Activated CD4-positive, alpha-beta memory T cell treated with anti-CD3 and anti-CD28 coated beads for 36 hours (primary cell): ENCODE measurements at places on chromosomes 5 and 9. TPM values are rescaled to one million over a fixed set of nuclear protein-coding genes. Genes with fewer than 3 reads are reported as not detected.
A peak's percentile ranks its signal among the peaks of the same experiment; 100 is the strongest.

GRCh38 chr9:74556685-74557084, 59.5 kb downstream of the RORB start:
- no peak overlapping the region for H3K4me3 ChIP-seq
- no peaks in the 10 kb centered on the region for H3K36me3 ChIP-seq
- DNase-seq, result peak; percentile 18
- H3K27me3 ChIP-seq, result peaks cover 2% of the 10 kb centered on the region
- H3K4me1 ChIP-seq, result peaks cover 4% of the 10 kb centered on the region

CAMLG gene
- total RNA-seq, result 40.3 TPM

- no peaks in the 10 kb centered on the region for H3K36me3 ChIP-seq
- H3K4me1 ChIP-seq, result peaks cover 11% of the 10 kb centered on the region
- DNase-seq, result no peak
- H3K27me3 ChIP-seq, result peaks cover 3% of the 10 kb centered on the region
- no peak overlapping the region for H3K4me3 ChIP-seq
Observed at GRCh38 chr9:4760122-4760521, 19.1 kb upstream of the AK3 start.

GRCh38 chr5:127685662-127686061, 17.5 kb upstream of the CCDC192 start:
- no peak overlapping the region for H3K4me3 ChIP-seq
- no peaks in the 10 kb centered on the region for H3K36me3 ChIP-seq
- H3K27me3 ChIP-seq, result peaks cover 3% of the 10 kb centered on the region
- H3K4me1 ChIP-seq, result no peaks in the 10 kb centered on the region

ST8SIA4 gene
- total RNA-seq, result 35.1 TPM

DRD1 gene
- not detected for total RNA-seq

SAXO1 gene
- 0.31 TPM for total RNA-seq

PALM2AKAP2 gene
- total RNA-seq, result 0.36 TPM

DNA sequence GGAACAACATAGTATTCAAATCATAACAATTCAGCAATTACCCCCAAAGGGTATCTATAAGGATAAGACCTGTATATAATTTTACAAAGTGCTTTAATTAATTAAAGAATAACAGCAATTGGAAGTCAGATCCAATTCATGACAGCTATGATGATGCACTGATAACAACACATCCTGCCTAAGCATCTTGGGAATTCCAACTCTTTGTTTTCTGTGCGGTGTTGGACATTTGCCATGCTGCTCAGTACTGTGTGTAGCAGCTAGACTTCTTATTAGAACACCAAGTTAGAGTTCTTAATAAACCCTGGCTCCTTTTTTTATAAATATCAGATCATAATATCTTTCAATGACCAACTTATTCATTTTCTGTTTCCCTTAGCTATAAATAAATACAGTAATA, 209.0 kb downstream of the SEC61B start:
- H3K4me1 ChIP-seq, result peaks cover 9% of the 10 kb centered on the region
- H3K27ac ChIP-seq, result no peak overlapping the region
- H3K36me3 ChIP-seq, result no peaks in the 10 kb centered on the region
- H3K27me3 ChIP-seq, result no peaks in the 10 kb centered on the region
- DNase-seq, result no peak
- H3K4me3 ChIP-seq, result no peak overlapping the region

IRX4 gene
- total RNA-seq, result not detected

- no peaks in the 10 kb centered on the region for H3K27me3 ChIP-seq
- H3K27ac ChIP-seq, result no peak overlapping the region
- H3K4me1 ChIP-seq, result no peaks in the 10 kb centered on the region
Observed at GRCh38 chr5:60177596-60177995, 284.1 kb upstream of the PDE4D start.

RASGRF2 gene
- total RNA-seq, result 7.6 TPM

DNA sequence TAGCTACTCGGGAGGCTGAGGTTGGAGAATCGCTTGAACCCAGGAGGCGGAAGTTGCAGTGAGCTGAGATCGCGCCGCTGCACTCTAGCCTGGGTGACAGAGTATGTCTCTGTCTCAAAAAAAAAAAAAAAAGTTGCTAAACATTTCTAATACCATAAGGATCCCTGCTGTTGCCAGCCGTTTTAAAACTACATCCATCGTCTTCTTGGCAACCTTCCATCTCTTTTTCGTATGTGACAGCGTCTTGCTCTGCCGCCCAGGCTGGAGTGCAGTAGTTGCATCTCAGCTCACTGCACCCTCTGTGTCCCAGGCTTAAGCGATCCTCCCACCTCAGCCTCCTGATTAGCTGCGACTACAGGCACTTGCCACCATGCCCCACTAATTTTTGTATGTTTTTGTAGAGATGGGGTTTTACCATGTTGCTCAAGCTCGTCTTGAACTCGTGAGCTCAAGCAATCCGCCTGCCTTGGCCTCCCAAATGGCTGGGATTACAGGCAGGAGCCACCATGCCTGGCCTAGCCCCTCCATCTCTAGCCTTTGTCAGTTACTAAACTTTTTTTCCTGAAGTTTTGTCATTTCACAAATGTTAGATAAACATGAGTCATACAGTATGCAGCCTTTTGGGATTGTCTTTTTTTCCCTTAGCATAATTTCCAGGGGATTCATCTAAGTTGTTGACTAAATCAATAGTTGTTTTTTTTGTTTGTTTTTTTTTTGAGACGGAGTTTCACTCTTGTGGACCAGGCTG, 13.5 kb downstream of the NSD1 start:
- peaks cover 7% of the 10 kb centered on the region for H3K36me3 ChIP-seq
- DNase-seq, result no peak
